CD8-positive, alpha-beta memory T cell (primary cell): ENCODE measurements at places on chromosomes 2 and 18. TPM values are rescaled to one million over a fixed set of nuclear protein-coding genes. Genes with fewer than 3 reads are reported as not detected.

The TGIF1 gene
- 38.3 TPM for total RNA-seq

GRCh38 chr2:9031246-9031645 is 27.8 kb upstream of the MBOAT2 start:
- no peak for DNase-seq

The POMC gene
- 6.2 TPM for total RNA-seq

The ASB18 gene
- not detected for total RNA-seq

DNA sequence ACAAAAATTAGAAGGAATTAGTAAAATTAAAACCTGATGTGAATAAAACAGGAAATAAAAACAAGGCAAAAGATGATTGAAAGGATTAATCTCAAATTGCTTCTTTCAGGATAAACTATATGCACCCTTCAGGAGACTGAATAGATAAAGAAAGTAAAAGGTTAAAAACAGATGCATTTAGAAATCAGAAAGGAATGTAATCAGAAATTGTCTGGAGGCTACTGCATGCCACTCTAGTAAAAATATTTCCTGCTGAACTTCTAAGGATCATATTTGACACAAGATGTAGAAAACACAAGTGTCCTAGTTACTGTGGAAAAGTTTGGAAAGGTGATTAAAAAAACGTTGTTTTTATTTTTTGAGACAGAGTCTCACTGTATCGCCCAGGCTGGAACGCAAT is 16.2 kb downstream of the CHCHD5 start:
- no peak for DNase-seq

The TWIST2 gene
- total RNA-seq: not detected

The PCARE gene
- total RNA-seq: not detected

GRCh38 chr18:5197461-5197860 is 404 bp upstream of the AKAIN1 start:
- no peak for DNase-seq

The TXNDC2 gene
- total RNA-seq: not detected

DNA sequence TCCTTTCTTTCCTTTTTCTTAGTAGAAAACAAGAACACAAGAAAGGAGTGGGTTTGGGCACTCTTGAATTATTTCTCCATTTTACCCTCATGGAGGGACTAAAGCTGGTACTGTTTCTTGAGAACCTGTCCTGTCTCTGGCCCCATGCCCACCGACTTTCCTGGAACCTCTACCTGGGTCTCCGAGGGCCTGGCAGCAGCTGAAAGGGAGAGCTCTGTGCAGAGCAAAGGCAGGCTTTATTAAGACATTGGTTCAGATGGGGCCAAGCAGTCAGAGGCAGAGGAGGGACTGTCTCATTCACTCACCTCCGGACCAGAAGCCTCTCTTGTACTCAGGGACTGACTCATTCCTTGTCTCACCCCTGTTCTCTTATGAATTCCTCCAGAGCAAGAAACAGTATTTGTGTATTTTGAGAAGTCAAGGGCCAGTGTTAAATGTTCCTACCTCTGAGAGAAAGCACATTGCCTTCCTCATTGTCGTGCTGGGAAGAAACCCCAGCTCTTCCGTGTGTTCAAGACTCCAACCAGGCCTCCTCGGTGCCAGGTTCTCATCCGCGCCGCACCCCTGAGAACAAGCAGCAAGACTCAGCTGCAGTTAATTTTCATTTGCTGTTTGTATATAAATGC is 201.9 kb upstream of the NT5C1B start:
- DNase-seq: no peak

DNA sequence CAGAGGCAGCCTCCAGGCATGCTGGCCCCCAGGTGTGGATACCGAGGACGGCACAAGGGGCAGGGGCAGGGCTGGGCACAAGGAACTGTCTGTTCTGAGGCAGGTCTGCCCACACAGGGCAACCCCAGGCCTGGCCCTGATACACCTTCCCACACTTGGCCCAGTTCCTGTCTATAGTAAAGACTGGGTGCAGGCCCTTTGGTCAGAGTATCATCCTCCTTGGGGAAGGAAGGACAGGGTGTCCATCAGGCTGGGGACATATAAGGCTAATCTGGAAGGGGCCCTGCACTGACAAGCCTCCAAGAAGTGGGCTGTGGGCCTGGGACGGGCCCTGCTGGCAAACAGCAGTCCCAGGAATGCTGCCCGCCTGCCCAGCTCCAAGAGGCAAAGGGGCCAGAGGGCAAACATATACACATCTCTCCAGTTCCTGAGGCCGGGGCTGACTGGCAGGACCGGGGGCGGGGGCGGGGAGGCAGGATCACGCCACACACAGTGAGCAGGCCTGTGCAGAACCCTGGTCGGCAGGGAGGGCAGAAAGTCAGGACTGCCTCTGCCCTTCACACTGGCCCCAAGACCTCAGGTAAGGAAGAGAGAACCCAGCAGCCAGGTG is 18.9 kb downstream of the SDC1 start:
- DNase-seq: no peak

The EPC2 gene
- total RNA-seq: 29.6 TPM

The TLX2 gene
- 0.60 TPM for total RNA-seq

DNA sequence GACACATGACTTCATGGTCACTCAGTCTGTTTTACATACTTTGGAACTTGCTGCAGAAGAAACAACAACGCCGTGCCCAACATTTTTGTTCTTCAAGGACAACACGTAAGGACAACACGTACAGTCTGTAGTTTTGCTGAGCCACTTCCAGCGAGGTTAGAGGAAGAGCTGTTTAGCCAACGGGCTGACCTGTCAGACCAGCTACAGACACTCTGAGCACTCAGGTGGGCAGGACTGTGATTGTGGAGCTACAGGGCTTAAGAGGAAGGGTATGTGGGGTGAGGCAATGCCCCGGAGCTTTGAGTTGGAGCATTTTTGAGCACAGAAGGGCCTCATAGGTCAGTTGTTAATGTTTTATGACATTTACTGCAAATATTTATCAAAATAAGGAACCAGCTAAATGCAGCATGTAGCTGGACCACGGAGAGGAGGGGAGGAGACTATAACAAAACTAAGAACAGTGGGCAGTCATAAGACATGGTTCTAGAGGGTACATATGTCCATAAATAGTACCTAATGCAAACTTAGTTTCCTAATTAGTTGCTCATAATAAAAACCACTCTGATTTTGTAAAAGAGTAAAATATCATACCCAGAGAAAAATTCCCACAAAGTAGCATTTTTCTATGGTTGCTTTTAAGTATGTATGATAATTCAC is 26.3 kb upstream of the NPC1 start:
- DNase-seq: no peak

GRCh38 chr2:148794558-148794957 is 80.5 kb upstream of the KIF5C start:
- no peak for DNase-seq

DNA sequence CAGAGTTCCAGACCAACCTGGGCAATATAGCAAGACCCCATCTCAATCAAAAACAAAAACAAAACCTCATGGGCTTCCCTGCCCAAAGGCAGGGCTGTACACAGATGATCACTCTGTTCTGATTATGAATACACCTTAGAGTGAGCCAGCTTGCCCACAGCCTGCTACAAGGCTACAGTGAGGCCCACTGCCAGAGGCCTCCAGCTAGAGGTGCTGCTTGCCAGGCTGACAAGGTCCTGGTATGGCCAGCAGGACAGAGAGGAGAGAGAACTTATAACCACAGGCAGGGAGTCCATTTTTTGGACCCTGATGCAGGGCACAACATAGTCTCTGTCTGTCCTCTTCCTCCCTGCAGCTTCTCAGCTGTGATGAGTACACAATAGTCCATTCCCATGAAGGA is 41.5 kb downstream of the KANSL3 start:
- no peak for DNase-seq
